Stimulated activated CD4-positive, alpha-beta T cell treated with anti-CD3 and anti-CD28 coated beads, Interleukin-4, amount 100 ng/mL, for 4 hours (primary cell): ENCODE measurements at places on chromosomes 13 and 19.

DNA sequence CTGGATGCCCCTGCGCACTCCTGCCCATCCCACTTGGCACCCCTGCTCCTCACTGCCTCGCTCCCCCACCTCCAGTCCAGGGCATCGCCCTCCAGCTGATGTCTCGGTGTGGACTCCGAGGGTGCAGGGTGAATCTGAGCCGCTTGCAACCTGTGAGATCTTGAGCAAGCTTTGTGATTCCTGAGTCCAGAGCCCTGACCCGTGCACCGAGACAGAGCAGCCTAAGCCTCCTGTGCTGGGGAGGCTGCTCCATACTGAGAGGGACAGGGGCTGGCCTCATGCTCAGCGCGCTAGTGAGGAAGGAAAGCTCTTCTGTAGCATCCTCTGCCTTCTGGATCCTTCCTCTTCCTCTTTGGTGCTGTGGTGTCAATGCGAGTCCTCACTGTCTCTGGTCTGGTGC is 116.0 kb downstream of the TEX29 start:
- no peak for DNase-seq

- DNase-seq = no peak
Measured at GRCh38 chr13:44045180-44045562, 165.5 kb downstream of the LACC1 start.

DNA sequence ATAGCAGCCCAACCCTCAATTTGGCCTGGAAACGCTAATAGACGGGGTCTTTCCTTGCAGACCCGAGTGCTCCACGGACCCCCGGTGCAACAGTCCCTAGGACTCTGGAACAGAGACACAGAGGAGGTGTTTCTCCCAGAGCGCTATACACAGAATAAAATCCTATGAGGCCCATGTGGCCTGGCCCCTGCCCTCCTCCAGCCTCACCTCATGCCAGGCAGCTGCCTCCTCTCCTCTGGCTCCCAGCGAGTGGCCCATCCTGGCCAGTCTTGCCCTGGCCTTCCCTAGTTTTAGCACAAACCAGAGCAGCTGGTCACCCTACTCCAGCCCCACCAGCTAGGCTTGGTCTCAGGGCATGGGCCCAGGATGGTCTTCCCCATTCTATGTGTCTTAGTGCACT is 20.3 kb downstream of the POP4 start:
- no peak for DNase-seq

DNA sequence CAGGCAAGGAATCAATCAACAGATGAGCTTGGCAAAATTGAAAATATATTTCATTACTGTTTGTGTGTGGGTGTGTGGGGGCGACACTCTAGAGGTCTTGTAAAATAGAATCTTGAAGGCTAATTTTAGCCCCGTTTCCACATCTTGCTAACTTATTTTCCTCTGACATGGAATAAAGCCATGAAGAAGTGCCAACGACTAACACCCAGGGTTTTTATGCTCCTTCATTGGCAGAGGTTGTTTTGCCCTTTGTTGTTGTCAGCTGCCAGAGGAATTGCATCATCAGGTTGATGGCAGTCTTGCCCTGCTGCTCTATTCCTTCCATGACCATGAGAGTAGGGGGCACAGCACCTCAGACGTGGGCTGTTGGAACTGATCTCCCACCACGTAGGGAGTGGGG is 30.6 kb upstream of the FAM216B start:
- DNase-seq = no peak
